Suppressor macrophage treated with lipopolysaccharide for 4 hours (primary cell): ENCODE measurements at places on chromosomes 3 and 15.

GRCh38 chr3:52093756-52094545, 37.6 kb upstream of the DUSP7 start:
- DNase-seq, result no peak

- DNase-seq, result no peak
These were observed 280.4 kb downstream of the ULK4 start for GRCh38 chr3:41681479-41681878.

DNA sequence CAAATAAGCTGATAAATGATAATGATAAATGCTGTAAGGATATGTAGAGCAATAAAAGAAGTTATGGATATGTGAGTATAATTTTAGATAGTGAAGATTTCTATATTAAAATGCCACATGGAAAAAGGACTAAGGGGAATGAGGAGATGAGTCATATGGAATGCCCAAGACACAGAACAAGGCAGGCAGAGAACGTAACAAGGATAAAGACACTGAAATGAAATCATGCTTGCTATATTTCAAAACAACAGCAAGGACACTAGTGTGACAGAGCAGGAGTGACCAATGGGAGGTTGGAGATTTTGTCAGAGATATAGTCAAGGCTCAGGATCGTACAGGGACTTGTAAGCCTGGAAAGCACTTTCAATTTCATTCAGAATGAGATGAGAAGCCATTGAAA, 621.5 kb upstream of the SEMA6D start:
- no peak for DNase-seq

- DNase-seq, result no peak
These were observed 4.3 kb downstream of the SNTN start for GRCh38 chr3:63656786-63657185.

DNA sequence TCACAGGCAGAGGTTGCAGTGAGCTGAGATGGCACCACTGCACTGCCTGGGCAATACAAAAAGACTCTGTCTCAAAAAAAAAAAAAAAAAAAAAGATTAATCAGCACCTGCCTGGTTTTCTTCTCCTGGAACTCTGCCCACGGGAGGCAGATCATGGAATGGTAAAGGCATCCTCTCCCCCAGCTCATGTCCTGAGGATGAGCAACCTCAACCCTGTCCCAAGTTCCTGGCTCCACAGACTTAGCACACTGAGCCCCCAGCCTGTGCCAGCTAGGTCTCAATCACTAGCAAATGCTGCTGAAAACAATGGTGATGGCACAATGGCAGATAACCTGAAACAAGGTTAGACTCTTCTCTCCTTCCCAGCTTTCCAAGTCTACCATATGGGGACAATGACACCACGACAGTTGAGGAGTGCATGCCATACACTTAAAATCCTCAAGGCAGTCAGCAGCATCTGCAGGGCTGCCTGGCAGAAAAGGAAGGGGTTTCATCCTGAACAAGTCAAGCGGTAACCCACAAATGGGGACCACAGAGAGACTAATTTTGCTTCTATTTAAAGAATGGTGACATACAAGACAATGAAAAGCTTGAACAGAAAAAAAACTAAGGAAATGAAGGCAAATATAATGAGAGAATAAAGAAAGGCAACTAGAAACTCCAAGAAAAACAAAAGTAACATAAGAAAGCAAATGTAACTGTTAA, 4.8 kb downstream of the CLN6 start:
- DNase-seq, result no peak

GRCh38 chr15:82951472-82952157, 905 bp downstream of the HOMER2 start:
- peak; percentile 23 for DNase-seq

DNA sequence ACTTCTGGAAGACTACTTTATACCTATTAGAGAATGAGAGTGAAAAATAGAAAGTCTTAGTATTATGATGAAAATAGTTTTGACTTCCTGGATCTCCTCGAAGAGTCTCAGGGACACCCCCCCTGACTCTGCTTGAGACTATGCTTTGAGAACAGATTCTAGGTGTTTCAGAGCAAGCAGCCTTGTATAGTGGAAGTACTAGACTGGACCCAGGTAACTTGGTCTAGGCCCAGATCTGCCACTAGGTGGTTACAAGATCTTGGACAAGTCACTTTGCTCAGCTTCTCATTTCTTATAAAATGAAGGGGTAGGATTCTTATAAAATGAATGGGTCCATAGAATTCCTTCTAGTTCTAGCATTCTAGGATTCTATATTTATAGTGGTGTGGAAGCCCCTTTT, 9.1 kb downstream of the ABHD5 start:
- DNase-seq, result no peak
